ENCODE measurements at places on chromosomes 2 and 18.

DNA sequence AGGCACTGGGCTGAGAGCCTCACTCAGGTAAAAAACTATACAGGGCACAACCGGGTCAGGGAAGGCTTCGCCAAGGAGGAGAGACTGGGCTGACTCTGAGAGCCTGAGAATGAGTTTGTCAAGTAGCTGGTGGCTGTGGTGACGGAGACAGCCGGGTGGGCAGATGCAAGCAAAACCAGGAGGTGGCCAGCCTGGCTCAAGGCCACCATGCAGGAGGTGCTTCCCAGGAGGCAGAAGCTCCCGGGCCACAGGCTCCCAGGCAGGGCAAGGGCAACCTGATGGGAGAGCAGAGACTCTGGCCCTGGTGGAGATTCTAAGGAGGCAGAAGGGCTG lies 2.9 kb upstream of the INHBB start:
- DNase-seq: no peak

DNA sequence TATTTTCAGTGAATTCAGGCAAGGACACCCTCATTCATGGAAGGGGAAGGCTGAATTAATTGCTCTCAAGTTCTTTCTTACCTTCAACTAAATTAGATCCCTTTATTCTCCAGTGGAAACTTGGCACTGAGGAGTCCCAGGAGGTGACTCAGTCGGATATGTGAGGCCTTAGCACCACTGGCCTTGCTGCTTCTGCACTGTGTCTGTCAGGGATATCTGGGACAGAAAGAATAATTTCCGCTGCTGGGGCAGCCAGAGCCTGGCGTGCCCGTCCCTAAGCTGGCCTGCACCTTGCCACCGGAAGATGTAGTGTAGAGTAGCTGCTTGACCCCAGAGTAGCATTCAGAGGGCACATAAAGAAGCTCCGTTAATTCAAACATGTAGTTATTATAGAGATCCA lies 53.4 kb downstream of the LIMS1 start:
- DNase-seq: no peak

GRCh38 chr2:155310589-155310988 lies 612.1 kb downstream of the KCNJ3 start:
- no peak for DNase-seq

- DNase-seq: no peak
Measured at GRCh38 chr2:101809698-101810097, 112.2 kb downstream of the MAP4K4 start.

DNA sequence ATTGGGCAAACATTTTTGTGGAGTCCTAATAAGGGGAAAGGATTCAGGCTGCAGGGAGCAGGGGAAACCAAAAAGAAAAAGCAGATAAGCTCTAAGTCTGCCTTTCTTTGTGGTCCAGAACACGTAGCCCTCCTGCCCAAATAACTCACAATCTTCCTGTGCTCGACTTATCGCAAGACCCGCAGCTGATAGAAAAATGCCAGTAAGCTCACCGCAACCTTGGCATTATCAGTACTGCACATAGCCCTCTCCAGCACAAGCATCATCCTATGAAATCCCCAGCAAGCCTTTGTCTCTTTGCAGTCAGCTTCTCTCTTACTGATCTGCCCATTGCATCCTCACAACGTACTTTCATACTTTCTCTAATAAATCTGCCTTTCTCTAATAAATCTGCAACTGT lies 202.4 kb upstream of the HNRNPA3 start:
- no peak for DNase-seq

DNA sequence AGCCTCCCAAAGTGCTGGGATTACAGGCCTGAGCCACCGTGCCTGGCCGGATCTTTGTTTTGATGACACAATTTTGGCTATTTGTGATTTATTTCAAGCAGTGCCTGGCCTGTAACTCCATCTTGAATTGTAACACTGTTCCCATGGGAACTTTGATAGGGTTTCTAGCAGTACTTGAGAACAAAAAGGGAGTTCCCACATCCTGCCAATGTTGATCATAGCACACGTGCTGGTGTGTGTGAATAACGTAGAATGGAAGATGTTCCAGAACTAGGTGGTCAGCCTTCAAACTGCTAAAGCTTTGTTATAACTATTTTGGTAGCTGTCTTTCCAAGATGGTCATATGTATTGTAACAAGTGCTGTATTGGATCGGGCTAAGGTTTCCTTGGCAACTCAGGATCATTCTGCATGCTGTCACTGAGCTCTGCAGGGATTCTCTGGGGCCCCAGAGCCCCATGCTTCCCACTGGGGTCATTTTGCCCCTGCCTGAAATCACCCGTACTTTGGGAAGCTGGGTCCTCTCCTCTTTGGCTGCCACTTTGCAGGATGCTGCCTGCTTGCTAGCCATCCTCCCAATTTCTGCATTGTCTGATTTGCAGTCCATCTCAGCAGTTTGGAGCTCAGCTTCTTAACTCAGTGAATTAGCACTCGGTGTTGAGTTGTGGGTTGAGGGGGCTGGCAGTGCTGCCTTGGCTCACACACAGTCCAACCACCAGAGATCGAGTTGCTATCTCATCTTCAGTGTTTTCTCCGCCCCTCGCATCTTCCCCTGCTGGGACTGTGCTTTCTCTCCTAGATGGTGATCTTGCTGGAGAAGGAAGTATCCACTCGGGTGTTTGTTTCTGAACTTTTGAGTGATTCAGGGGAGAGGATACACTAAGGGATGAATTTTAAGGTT lies 26.8 kb downstream of the SH3RF3 start:
- DNase-seq: no peak

GRCh38 chr18:8749492-8749891 lies 44.1 kb downstream of the MTCL1 start:
- no peak for DNase-seq

DNA sequence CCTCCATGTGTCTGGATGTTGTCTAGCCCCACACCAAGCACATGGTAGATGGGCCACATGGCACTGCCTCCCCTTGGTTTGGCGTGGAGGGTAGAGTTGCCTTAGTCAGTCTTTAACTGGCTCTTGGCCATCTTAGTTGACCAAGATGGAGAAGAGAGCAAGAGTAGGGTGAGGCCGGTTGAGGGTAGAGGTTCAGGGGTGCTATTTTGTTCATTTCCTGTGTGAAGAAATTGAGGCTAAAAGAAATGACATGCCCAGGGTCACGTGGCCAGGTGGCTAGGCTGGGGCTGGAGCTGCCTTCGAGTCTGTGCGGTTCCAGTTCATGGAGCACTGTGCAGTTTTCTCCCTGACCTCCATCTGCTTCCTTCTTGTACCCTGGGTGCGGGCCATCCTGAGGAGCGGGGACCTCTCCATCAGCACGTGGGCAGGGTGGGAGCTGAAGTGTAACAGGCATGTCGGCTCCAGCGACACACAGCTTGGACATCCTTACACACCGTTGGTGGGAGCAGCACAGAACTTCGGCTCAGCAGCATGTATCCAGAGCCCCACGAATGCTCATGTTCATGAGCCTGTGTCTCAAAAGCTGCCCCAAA lies 213.2 kb downstream of the GBX2 start:
- DNase-seq: no peak

DNA sequence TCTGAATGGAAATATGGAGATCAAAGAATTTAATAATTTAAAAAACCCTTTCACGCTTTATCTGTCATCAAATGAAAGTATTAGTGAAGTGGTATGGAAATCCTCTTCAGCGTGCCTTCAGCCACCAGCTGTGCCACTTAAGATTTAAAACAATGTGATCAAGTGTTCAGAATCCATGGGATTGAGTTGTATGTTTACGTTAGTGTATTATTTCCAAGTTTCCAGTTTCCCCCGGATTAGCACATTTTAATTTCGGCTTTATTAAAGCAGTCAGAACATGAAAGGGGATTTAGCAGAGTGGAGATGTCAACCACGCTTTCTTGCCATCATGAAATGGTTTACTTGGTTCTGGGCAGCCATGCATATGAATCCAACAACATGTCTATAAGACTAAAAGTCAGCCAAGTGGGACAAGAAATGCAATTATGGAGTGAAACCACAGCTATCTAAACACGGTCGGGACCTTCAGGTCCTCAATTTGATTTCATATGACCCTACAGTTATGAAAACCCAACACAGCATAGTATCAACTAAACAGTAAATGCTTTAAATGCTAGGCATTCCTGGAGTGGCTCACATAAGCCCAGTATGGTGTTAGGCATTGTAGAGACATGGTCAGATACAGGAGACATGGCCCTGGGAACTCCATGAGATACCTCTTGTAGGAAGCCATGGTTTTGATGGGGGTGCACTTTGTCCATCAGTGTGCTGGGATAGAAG lies 224.9 kb upstream of the EPAS1 start:
- DNase-seq: no peak

DNA sequence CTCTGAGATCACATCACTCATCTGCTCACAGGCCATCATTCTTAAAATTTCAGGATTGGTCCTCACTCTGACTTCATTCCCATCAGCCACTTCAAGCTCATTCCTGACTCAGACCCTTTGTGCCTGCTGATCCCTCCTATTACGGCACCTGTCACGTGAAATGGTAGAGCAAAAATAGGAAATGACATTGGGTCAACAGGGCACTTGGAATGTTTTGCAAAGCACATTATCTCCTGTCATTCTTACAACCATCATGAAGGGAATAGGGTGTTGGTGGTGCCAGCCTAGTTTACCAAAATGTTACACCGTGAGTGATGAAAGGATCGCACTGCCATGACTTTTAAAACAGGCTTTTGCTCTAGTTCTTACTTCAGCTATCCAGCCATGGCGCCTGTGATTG lies 61.1 kb downstream of the EIF5B start:
- DNase-seq: no peak

DNA sequence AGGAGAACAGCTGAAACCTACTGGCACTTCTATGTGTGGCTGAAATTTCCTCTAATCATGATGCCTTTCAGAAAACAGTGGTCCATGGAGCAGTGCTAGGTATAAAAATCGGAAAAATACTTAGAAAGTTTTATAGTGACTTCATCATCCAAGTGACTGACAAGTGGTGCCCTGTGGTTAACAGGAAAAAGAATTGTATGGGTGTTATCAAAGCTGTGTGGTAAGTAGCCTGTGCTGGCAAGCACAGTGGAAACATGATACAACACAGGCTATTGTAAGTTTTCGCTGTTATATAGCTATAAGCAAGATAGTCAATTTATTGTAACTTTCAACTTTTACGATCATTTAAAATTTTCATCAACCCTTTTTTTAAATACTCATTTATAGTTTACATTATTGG lies 1599.7 kb upstream of the ZEB2 start:
- DNase-seq: no peak

DNA sequence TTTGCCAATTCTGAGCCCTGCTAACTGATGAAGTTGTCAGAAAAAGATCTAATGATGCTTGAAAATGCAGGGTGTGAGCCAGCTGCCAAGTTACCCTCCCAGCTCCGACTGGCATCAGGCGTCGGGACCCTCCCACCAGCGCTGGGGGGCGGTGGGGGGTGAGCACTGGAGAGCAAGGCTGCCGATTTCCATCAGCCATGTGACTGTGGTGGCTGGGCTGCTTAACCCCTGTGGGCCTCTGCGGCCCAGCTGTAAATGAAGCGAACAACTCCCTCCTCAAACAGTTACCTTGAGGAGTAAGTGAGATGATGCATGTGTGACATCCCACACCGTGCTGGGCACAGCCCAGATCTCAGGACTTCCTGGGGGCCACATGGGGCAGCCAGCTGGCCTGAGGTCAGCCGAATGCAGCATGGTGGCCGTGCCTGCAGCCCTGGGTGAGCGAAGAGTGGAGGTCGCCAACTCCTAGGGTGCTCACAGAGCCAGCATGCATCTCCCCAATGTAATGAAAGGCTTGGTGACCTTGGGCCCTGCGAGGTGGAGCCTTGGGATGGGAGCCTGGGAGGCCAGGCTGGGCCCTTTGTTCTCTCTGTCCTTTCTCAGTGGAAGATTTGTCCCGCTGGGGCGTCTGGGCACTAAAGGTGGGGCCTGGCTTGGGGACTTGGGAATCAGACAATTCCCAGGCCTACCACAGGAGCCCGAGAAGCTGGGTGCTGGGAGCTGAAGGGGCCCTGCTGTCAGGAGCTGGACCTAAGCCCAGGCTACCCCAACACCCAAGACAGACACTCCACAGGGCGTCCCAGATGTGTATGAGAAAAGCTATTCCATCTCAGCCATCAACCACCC lies 25.1 kb downstream of the CIB4 start:
- no peak for DNase-seq

DNA sequence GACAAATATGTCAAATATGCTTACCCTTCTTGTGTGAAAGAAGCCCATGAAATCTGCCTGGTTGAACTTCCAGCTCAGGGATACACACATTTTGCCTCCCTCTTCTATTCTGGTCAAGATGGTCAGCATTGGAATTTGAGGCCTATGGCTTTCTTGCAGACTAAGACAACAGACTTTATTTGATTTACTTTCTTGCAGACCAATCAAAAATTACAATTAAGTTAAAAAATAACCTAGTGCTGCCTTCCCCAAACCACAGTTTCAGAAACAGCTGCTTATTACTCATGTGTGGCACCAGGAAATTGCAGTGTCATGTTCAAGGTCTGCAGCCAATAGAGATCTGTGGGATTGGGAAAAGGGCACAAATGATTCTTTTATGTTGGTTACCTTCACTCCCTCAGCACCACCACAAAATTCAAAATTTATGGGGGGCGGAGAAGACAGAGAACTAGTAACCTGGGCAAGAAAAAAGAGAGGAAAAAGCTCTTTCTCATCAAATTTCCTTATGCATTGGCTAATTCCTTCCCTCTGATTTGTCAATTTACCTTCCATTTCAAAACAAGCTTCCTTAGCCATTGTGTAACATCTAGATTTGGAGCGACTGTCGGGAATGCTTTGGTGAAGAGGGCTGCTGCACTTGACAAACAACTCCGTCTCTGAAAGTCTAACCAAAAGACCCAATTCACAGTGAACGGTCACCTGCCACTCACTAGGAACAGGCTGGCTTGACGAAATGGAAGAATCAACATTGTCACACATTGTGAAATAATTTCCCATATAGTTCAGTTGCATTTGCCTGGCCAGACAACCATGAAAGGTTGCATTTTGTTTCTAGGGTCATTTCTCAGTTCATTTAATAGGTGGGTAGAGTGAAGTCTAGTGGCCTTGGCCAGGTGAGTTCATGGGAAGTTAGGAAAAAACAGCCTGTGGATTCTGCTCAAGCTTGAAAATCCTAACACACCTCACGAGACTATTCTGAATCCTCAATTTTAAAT lies 100.4 kb upstream of the FZD5 start:
- DNase-seq: no peak

DNA sequence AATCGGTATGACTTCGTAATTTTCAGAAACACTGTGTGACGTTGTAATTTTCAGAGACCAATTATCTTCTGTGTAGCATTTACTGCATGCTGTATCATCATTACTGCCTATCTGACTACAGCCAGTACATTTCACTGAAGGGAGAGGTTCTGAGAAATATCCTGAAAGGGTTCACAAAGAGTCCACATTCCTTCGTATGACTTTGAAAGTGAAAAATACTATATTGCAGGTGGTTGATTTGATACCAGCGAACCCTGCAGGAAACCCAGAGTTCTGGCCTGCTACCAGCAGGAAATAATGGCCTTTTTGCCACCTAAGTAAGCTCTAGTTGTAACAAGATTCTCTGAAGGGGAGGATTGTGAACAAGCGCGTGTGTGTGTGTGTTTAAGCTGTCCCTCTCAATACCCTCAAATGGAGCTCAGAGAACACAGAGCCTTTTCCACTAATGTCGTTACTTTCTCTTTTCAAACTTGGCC lies 155.5 kb downstream of the ARHGAP28 start:
- no peak for DNase-seq

- no peak for DNase-seq
Measured at GRCh38 chr2:132549935-132550670, 119.9 kb downstream of the LYPD1 start.
